ENCODE measurements at places on chromosomes 7 and 10.

- DNase-seq, result no peak
These were observed 20.4 kb upstream of the FAM20C start for GRCh38 chr7:171912-172515.

DNA sequence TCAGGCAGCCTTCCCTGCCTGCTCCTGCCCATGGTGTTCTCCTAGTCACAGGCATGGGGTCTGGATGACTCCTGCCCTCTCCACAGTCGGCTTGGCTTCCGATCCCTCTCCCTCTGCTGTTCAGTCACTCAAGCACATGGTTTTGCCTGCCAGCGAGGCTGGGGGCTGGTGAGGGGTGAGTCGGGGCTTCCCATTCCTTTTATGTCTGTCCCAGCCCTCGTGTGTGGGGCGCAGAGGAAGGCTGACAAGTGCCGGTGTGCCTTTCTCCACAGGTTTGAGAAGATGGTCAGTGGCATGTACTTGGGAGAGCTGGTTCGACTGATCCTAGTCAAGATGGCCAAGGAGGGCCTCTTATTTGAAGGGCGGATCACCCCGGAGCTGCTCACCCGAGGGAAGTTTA, 40.1 kb downstream of the TACR2 start:
- no peak for DNase-seq

GRCh38 chr7:130346177-130346905, 1.7 kb downstream of the CPA5 start:
- no peak for DNase-seq

GRCh38 chr10:127293640-127294039, 97.2 kb upstream of the INSYN2A start:
- no peak for DNase-seq

- DNase-seq, result no peak
These were observed 23.4 kb upstream of the CASD1 start for GRCh38 chr7:94486216-94486615.

GRCh38 chr10:102832987-102833386, 4.2 kb downstream of the CYP17A1 start:
- DNase-seq, result no peak

DNA sequence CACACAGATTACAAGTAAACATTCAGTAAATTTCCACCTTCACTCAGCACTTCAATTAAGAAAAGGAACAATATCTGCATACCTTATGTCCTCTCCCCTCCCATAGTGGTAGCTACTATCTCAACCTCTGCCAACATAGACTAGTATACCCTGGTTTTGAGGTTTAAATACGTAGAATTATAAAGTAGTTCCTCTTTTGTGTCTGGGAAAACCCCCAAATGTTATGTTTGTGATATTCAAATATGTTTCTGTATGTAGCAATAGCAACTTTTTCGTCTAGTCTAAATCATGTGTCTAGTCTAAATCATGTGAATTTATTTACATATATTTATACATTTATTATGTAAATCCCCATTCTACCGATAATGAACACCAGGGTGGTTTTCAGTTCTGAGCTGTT, 13.2 kb upstream of the CAMK2B start:
- DNase-seq, result no peak

- DNase-seq, result no peak
These were observed 102.3 kb downstream of the NPTX2 start for GRCh38 chr7:98719396-98719795.

DNA sequence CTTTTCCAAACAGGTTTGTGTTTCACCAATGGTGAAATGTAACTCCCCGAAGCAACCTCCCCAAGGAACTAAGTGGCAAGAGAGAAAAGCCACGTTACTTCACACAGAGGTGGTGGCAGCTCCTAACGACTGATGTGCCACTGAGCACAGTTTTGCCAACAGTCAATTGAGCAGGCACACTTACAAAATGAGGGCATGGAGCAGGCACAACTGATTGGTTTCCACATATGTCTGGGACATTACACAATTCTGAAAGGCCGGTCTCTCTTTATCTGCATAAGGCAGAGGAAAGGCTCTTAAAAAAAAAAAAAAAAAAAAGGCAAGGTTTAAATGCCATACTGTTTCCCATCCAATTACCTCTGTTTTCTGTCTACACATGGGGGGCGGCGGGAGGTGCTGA, 86.7 kb downstream of the GFRA1 start:
- no peak for DNase-seq

DNA sequence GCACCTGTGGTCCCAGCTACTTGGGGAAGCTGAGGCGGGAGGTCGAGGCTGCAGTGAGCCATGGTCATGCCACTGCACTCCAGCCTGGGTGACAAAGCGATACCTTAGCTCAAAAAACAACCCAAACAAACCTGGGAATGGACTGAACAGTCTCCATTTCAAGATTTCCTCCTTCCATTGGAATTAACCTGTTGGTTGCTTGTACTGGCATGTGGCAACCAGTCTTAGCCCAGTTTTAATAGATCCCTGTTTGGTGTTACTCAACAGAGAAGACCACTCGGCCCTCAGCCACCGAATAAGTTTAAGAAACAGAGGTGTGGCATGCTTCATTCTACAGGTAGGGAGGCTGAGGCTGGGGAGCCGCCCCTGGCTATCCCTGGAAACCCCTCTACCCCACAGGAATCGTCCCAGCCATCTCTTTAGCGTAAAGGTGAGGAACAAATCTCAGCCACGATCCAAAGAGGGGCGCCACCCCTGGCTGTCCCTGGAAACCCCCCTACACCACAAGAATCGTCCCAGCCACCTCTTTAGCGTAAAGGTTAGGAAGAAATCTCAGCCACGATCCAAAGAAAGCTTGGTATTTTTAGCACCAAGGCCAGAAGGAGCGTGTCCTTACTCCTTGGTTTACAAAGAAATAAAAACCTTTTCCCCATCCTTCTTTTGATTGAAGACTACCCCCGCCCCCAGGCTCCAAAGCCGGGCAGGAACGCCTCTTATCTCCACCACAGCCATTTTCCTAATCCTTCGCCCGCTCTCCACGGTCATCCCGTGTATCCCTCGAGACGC, 861 bp upstream of the TSPAN14 start:
- DNase-seq, result no peak

GRCh38 chr7:116232920-116233319, 22.6 kb downstream of the TES start:
- no peak for DNase-seq

DNA sequence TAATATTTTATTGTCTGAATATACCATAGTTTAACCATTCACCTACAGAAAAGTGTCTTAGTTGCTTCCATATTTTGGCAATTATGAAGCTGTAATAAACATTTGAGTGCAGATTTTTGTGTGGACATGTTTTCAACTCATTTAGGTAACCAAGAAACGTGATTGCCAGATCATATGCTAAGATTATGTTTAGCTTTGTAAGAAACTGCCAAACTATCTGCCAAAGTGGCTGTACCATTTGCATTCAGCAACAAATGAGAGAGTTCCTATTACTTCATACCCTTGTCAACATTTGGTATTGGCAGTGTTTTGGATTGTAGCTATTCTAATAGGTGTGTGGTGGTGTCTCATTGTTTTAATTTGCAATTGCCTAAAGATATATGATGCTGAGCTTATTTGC, 233.5 kb downstream of the TMEM26 start:
- DNase-seq, result no peak

DNA sequence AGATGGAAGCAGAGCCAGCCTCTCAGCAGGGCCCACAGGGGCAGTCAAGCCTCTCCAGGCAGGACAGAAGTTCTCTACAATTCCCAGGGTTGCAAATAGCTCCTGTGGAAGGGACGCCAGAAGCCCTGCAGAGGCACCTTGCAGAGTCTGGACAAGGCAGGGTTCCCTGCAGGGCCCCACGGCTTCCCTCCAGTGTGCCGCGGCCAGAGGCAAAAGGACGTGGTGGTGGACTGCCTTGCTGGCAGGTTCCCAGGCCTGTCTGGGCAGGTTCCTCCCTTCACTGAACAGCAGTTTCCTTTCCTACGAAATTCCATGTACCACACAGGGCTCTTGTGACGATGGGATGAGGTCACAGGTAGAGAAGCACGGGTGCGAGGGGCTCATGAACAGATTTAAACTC, 25.1 kb downstream of the UPP1 start:
- DNase-seq, result no peak

DNA sequence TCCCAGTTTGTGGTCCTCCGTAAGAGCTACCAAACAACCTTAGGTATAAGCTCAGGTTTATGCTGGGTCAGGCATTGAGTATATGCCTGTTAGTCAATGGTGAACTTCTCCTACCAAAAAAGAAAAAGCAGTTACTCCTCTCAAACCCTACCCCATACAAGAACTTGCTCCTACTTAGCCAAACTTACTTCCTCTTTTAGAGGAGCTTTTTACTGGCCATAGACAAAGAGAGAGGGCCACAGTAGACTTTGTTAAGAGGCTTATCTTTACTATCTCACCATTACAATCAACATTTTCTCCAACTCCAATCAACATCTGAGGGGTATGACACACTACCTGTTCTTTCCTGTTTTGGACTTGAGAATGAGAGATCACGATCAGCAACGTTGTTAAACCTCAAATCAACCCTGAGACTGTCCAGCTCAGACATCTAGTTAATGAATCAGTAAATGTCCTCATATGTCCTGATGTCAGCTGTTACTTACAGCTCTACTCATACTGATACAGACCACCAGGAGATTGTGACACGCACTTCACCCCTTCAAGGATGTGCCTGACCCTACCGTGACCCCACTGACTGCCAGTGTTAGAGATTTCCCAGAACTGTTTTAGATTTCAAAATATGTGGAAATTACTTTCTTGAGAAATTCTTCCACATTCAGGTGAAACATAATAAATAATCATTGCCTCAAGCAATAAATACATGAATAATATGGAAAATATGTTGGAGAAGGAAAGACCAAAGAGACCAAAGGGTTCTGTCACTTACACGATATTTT, 18.4 kb upstream of the CCDC71L start:
- no peak for DNase-seq

GRCh38 chr7:30351724-30352123, 67.3 kb downstream of the ZNRF2 start:
- no peak for DNase-seq

DNA sequence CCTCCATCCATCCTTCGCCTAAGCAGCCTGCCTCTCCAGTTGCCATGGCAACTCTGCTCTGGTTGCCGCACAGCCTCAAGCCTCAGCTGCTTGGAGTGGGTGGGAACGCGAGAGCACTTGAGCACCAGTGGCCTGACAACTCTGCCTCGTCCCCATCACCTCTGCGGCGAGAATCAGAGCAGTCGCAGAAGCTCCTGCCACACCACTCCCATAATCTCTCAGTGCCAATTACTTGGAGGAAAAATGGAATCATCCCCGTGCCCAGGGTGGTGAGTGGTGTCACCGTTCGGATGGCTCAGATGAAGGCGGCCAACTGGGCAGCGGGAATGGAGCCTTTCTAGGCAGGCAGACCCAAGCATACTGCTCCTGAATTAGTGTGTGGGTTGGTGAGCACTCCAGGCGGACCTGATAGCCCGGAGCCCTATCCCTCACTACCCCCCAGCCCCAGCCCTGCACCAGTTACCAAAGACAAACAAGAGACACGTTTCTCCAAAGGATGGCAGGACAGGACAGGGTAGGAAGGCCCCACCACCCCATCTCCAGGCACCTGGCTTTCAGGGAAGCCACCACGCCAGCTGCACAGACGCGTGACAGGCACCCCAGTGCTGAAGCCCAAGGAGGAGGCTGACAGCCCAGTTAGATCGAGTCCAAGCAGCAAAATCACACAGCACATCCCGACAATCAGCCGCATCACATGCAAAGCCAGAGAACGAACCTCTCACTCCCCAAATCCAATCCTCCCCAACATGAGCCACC, 335.4 kb downstream of the PTPRN2 start:
- no peak for DNase-seq

DNA sequence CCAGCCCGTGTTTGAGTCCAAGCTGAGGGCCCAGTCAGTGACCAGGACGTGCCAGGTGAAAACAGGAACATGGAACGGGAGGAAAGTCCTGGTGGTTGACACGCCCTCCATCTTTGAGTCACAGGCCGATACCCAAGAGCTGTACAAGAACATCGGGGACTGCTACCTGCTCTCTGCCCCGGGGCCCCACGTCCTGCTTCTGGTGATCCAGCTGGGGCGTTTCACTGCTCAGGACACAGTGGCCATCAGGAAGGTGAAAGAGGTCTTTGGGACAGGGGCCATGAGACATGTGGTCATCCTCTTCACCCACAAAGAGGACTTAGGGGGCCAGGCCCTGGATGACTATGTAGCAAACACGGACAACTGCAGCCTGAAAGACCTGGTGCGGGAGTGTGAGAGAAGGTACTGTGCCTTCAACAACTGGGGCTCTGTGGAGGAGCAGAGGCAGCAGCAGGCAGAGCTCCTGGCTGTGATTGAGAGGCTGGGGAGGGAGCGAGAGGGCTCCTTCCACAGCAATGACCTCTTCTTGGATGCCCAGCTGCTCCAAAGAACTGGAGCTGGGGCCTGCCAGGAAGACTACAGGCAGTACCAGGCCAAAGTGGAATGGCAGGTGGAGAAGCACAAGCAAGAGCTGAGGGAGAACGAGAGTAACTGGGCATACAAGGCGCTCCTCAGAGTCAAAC, 5.2 kb downstream of the GIMAP5 start:
- no peak for DNase-seq

DNA sequence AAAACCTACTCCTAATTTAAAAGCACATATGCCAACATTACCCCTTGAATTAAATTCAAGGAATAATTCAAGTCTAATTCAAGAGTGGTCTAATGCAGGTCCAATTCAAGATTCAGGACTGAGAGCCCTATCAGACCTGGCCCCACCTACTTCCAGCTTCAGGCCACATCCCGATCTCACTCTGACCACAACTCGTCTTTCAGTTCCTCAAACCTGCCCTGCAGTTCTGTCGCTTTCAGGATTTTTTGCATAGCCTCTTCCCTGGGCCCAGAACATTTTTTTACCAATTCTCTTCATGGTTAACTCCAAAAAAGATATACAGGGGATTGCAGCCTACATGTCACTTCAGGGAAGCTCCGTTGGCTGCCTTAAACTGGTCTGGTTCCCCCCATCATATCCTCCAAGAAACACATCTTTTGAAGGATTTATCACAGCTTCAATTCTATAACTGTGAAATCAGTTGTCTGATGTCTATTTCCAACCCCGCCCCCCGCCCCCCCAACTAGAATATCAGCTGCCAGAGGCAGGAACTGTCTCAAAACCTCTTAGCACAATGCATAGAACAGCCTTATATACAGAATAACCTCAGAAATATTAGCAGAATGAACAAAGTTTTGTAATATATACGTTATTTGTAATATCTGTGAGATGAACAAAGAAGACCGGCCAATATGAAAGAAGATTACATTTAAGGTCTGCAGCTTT, 20.8 kb downstream of the CCDC6 start:
- peak; percentile 61 for DNase-seq

GRCh38 chr7:89621925-89622641, 532.2 kb upstream of the STEAP1 start:
- DNase-seq, result no peak

- DNase-seq, result no peak
These were observed 217.8 kb downstream of the DNAJB6 start for GRCh38 chr7:157554393-157555238.

GRCh38 chr7:441684-442421, 77.8 kb downstream of the PDGFA start:
- DNase-seq, result no peak

All from GM19239 (cell line).